ENCODE measurements at places on chromosomes 6 and 20. TPM values are rescaled to one million over a fixed set of nuclear protein-coding genes. Genes with fewer than 3 reads are reported as not detected.

The TRIM10 gene
- total RNA-seq, result 2.2 TPM

The HAO1 gene
- not detected for total RNA-seq

The FOXA2 gene
- total RNA-seq, result not detected

The RAB22A gene
- 16.7 TPM for total RNA-seq

The IMPG1 gene
- not detected for total RNA-seq

The KCNB1 gene
- total RNA-seq, result 2.4 TPM

The PHIP gene
- total RNA-seq, result 51.5 TPM

The ZFP57 gene
- total RNA-seq, result 0.59 TPM

The ATAT1 gene
- total RNA-seq, result 7.8 TPM

DNA sequence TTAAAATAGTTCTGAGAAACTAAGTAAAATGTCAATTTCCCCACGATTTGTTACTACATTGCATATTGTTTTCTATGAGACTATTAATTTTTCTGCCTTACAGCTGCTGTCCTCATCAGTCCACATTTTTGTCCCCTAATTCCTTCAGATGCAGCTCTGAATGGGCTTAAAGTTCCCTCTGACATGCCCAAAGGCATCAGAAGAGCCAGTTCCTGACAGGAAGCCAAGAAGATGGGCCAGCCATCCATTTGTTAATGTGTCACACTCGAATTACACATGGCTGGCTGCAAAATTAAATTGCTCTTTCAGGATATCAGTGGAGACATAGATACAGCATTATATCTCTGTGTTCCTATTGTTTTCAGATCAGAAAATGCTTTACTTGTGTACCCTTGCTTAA is 1223.0 kb downstream of the EPHA7 start:
- DNase-seq, result no peak

DNA sequence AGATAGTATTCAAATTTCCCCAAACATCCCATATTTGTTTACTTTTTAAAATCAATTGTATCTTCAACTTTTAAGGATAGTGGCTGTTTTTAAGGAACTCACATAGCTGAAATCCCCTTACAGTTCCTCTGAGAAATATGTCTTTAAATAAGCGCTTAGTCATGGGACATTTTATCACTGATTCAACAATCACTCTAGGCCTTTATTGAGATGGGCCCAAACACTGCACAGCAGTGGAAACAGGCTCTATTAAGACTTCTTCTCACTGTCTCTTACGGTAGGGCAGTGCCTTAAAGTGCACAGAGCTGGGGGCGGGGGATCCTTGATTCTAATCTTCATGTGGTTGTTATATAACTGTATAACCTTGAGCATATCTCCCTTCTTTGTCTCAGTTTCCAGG is 59.8 kb upstream of the RREB1 start:
- no peak for DNase-seq

GRCh38 chr20:32967961-32968457 is 36.2 kb downstream of the SUN5 start:
- no peak for DNase-seq

- no peak for DNase-seq
Measured at GRCh38 chr6:2545383-2546038, 205.2 kb downstream of the MYLK4 start.

GRCh38 chr6:35492974-35493284 is 4.0 kb downstream of the TEAD3 start:
- no peak for DNase-seq

DNA sequence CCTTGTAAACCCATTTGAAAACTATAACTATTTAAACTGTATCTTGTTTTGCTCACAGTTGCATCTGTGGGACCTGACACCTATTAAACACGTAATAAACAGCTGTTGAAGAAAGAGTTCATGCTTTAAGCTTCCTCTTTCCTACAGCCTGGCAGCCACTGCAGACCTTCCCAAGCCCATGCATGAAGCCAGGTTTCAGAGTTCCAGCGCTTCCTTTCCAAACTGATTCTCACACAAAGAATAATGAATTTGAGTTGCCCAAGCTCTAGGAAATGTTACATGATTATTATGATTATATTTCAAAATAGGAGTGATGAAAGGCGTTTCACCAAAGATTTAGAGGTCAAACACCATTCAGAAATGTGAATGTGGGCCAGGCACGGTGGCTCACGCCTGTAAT is 3.7 kb downstream of the AGPAT4 start:
- DNase-seq, result no peak

GRCh38 chr6:157764178-157765068 is 58.6 kb upstream of the SNX9 start:
- peak; percentile 91 for DNase-seq

- no peak for DNase-seq
Measured at GRCh38 chr6:56727097-56727850, 84.6 kb upstream of the DST start.

DNA sequence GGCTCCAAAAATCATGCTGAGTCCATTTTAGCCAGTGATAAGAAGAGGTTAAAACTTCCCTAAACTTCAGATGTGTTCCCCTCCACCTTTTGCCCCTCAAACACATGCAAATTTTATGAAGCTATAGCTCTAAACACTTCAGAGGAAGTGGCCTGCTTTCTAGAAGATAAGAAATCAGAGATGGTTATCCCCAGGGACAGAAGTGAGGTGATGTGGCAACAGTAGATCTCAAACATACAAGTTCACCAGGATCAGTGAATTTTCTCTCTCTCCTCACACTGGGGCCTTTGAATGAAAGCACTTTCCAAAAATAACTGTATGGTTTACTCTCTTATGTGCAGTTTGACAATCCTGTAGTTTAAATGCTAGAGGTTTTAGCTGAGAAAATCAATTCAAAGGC is 332.0 kb downstream of the BTBD9 start:
- no peak for DNase-seq

- DNase-seq, result no peak
Measured at GRCh38 chr20:59439243-59439642, 138.8 kb downstream of the EDN3 start.

- no peak for DNase-seq
Measured at GRCh38 chr6:156659822-156660198, 117.4 kb upstream of the ARID1B start.

DNA sequence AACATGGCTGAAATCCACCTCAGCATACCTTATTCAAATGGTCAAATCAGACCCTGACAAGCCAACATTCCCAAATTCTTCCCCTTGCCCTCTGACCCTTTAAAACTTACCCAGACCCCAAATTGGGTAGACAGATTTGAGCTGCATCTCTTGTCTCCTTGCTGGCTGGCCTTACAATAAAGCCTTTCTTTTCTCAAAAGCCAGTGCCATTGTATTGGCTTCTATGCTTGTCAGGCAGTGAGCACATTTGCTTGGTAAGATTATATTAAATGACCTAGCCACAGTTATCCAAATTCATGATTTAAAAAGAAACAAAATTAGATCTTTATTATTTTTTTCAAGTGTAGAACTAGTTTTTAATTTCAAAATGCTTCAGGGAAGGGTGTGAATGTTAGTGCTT is 67.8 kb upstream of the FAM83B start:
- DNase-seq, result no peak

- DNase-seq, result no peak
Measured at GRCh38 chr6:72064399-72064975, 178.1 kb downstream of the RIMS1 start.

GRCh38 chr6:27176523-27177484 is 70.7 kb upstream of the PRSS16 start:
- peak; percentile 41 for DNase-seq

GRCh38 chr6:90397929-90398674 is 101.5 kb upstream of the BACH2 start:
- DNase-seq, result no peak

GRCh38 chr20:6566821-6567220 is 200.7 kb upstream of the BMP2 start:
- no peak for DNase-seq

DNA sequence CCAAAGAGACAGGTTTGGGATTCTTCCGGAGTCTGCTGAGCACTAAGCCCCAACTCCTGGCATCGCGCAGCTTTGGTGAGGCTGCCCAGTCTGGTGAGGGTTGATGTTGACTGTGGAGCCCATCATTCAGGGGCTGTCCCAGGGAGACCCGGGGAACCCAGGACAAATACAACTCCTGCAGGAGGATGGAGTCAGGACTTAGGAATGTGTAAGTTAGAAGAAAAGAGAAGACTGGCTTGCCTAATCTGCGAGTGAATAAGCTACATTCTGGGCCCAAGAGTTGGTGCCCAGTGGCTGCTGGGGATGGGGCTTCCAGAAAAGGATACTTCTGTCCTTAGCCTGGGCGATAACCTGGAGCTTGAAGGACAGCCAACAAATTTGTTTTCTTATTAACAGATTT is 47.9 kb downstream of the STK35 start:
- no peak for DNase-seq
